ENCODE measurements at places on chromosomes 3 and 15.

- DNase-seq = no peak
Observed at GRCh38 chr3:57784089-57784735, 28.1 kb downstream of the SLMAP start.

- no peak for DNase-seq
Observed at GRCh38 chr3:181252631-181253030, 263.1 kb upstream of the DNAJC19 start.

GRCh38 chr15:63089260-63090043, 32.2 kb upstream of the LACTB start:
- DNase-seq = no peak

DNA sequence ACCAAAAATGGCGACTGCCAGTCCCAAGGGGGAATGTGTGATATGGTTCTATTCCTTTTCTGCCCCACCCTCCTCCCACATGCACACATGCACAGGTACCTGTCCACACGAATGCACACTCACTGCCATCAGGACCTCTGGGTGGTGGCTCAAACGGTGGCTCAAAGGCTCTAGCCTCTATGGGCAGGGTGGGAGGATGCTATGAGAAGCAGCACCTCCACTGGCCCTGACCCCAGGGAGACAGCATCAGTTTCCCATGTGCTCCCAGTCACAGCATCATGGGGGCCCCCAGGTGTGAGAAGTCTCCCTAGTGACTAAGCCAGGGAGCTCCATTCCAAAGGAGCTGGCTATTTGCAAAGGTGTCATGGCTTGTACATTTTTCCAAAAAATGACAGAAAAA, 15.9 kb downstream of the SEMA3G start:
- DNase-seq = no peak

DNA sequence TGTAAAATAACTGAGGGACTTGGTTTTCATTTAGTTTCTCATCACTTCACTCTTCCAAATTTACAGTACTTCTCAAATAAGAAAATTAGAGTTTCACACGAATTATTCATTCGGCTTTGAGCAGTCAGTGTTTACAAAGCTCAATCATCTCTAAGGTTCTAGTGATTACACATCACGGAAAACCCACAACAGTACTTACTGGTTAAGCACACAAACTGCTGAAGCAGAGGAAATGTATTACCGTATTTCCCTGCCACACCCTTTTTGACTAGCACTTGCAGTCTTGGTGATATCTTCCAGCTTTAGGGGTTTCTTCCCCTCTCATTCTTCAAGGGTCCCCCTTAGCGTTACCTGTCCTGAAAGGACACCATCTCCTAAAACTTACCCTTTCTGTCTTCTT, 164.8 kb upstream of the CDIN1 start:
- no peak for DNase-seq

GRCh38 chr3:169456900-169457299, 206.6 kb downstream of the MECOM start:
- DNase-seq = no peak

GRCh38 chr3:37849146-37849923, 12.3 kb upstream of the CTDSPL start:
- no peak for DNase-seq

GRCh38 chr3:196788528-196788927, 48.9 kb downstream of the PAK2 start:
- DNase-seq = no peak

DNA sequence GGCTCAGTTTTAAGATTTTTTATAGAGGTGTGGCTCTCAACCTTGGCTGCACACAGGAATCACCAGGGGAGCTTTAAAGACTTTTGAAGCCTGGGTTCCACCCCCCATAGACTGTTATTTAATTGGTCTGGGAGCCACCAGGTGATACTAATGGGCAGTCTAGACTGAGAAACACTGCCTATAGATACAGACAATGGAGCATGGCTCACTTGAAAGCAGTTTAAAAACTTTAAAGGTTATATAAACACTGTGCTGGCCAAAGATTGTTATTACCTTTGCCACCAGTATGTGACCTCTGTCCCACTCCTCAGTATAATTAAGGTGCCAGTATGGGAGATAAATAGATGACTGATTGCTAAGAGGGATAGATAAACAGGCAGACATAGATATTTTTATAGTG, 3.8 kb downstream of the GOLIM4 start:
- DNase-seq = no peak

GRCh38 chr3:139096670-139097069, 52.0 kb upstream of the PRR23C start:
- DNase-seq = no peak

DNA sequence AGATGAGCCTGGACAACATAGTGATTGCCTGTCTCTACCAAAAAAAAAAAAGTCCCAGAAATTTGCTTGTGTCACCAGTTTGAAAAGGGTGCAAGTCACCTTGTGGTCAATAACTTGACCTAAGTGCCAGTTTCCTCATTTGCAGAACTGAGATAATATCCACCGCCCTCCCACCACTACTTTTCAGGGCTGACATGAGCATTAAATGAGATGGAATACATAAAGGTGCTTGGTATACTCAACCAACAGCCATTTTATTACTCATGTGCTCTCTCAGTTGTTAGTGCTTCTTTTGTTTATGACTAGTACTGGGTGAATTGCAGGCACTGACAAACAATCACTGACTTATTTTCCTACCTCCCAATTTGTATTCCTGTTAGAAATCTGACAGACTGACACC, 340.5 kb upstream of the SATB1 start:
- no peak for DNase-seq

DNA sequence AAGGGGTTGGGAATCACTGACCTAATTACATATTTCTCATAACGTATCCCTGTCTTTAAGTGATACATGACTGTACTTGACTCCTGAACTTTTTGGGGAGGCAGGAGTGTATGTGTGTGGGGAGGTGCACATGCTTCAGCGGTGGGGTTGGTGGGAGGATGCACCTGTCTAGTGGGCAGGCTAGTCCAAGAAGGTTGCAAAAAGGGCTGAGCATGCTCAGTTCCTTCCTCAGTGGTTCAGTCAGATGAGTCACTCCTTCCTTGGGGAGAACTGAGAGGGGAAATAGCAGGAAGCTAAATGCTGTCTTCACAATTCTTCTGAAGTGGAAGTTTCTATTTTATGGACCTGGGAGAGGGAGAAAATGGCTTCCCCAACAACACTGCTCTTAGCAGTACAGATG, 24.6 kb upstream of the AP4E1 start:
- no peak for DNase-seq

DNA sequence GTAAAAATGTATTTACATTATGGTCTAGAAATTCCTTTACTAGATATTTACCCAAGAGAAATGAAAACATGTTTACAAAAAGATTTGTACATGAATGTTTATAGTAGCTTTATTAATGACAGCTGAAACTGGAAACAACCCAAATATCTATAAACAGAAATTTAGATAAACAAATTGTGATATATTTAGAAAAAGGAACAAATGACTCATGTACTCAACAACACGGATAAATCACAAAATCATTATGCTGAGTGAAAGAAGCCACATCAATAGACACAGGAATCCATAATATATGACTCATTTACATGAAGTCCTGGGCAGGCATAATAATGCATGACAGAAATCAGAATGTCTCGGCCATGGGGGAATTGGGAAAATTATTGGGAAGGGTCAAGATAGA, 1020.2 kb downstream of the SQOR start:
- DNase-seq = no peak

- no peak for DNase-seq
Observed at GRCh38 chr3:42117175-42118008, 26.2 kb downstream of the TRAK1 start.

GRCh38 chr3:107285197-107285596, 92.0 kb upstream of the CCDC54 start:
- no peak for DNase-seq

DNA sequence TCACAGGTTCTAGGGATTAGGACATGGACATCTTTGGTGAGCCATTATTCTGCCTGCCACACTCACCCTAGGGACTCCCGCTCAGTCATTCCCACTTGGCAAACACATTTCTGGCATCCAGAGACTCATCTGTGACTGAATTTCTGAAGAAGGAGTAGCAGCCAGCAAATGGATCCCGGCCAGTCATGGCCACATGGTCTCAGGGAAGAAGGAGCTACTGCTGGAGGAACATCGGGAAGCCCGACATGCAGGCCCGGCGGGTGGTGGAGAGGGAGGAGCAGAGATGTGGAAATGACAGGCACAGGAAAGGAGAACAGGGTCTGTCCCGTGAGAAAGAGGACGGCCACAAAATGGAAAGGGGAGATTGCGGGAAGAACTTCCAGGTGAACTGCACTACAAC, 65.4 kb downstream of the SEMA5B start:
- DNase-seq = no peak

- no peak for DNase-seq
Observed at GRCh38 chr15:100809151-100809550, 70.5 kb upstream of the ALDH1A3 start.

DNA sequence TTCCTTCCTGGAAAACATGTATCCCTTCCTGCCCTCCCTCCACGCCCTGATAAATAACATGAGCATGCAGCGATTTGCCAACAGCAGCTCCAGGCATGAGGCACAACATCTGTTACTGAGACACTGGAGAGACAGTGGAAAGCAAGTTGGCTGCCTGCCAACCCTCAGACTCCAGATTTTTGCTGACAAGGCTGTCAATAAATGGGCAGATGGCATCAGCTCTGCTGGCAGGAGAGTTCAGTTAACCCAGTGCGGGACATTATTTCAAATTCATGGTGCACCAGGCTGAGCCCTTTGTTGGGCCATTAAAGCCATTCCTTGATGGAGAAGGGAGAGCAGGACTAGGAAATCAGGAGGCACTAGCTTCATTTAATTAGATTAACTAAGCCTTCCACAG, 293.3 kb downstream of the MEX3B start:
- DNase-seq = no peak

DNA sequence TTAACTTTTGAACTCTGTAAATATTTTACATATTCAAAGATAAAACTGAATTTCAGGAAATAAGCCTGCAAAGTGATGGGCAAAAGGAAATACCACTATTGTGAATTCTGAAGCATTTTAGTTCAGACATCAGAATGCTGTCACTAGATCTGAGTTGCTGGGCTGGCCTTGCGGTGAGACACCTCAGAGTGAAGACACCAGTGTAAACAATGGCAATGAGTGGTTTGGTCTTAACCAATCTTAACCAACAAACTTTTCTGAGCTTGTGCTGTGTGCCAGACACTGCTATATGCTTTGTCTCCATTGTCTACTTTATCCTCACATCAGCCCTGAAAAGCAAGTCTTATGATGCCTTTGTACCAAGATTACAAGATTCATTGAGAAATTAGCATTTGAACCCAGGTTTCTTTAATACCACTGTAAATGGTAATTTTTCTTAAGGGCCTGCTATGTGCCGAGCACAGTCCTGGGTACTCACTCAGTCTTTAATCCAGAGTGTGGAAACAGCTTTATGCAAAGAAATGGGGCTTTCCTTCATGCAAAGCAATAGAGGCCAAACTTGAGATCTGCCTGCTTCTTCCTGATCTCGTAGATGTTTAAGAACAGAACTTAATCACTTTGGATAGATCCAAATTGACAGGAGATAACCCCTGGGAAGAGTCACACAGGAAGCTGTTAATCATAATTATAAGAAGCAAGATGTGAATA, 55.0 kb downstream of the TMEM39A start:
- DNase-seq = no peak

DNA sequence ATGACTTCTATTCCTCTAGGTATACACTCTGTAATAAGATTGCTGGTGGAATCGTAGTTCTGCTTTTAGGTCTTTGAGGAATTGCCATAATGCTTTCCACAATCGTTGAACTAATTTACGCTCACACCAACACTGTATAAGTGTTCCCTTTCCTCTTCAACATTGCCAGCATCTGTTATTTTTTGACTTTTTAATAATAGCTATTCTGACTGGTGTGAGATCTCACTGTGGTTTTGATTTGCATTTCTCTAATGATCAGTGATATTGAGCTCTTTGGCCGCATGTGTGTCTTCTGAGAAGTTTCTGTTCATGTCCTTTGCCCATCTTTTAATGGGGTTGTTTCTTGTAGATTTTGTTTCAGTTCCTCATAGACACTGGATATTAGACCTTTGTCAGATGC, 12.8 kb downstream of the NXPE3 start:
- no peak for DNase-seq

DNA sequence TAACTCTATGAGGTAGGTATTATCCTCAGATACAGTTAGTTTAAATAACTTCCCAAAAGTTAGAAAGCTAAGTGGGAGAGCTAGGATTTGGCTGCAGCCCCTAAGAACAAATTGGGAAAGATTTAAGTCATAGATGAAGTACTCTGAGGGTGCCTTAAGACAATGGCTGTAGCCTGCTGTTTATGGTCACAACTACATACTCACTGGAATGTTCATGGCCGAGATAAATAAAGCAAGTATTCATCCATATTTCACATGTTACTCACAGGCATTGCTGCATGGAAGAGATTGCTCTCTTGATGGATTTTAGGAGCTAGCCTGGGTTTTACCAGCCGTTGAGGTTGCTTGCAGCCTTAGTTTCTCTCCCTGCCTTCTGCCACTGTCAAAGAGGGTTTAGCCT, 145.0 kb downstream of the CMSS1 start:
- DNase-seq = no peak

DNA sequence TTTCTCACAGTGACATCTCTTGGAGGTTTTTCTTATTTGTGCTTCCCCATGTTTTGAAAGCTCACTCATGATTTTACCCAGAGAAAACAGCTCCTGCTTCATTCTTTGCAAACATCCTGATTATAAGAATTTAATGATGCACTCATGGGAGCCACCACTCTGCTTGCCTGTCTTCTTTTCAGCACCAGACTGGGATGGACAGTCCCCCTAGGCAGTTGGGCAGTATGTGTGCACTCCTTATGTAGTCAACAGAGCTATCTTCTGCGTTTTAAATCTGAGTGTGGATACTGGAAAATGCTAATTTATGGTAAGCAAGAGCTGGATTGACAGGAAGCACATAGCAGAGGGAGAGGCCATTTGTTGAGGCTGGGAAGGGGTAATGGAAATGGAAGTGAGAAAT, 276.1 kb downstream of the AGBL1 start:
- DNase-seq = no peak

DNA sequence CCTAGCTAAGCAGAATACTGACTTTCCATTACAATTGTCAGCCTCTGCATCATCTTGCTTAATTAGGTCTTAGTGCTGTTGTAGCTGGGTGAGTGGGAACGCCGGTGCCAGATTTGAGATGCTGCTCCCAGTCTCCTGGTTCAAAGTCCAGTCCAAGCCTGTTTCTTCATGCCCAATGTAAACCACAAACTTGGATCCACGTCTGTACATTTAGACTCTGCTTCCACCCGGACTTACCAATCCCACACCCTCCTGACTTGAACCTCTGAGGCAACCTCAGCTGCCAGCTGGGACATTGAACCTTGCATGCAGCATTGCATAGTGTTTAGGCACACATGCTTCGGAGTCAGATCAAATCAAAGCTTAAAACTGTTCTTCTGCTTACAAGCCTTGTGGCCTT, 43.0 kb downstream of the BCL2L10 start:
- DNase-seq = no peak

GRCh38 chr15:67740405-67740804, 84.9 kb upstream of the SKOR1 start:
- DNase-seq = no peak

DNA sequence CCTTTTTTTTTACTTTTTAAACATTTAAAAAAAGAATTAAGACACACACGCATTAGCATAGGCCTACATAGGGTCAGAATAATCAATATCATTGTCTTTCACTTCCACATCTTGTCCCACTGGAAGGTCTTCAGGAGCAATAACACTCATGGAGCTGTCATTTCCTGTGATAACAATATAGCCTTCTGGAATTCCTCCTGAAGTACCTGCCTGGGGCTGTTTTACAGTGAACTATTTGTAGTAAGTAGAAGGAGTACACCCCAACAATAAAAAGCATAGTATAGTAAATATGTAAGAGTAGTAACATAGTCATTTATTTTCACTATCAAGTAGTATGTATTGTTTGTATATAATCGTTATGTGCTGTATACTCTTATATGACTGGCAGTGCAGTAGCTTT, 19.5 kb upstream of the CLDN18 start:
- no peak for DNase-seq

All from stimulated activated CD8-positive, alpha-beta memory T cell treated with anti-CD3 and anti-CD28 coated beads, Interleukin-4, amount 100 ng/mL, for 24 hours (primary cell).